ENCODE measurements at places on chromosomes 7 and 10.

DNA sequence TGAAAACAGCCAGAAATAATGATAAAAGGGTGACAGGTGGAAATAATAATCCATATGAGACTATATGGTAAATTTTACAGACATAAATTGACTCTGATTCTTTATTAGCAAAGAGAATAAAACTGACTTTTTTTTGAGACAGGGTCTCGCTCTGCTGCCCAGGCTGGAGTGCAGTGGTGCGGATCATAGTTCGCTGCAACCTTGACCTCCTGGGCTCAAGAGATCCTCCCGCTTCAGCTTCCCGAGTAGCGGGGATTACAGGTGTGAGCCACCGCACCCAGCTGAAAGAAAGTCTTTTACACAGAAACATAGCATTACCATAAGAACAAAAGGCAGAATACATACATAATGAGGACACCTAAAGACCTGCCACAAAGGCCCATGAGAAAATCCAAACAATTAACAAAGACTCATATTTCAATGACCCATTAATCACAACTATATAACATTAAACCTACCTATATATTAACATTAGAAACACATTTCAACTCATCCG, 51.5 kb upstream of the DIP2C start:
- no peak for DNase-seq
- no peaks in the 10 kb centered on the region for H3K4me1 ChIP-seq
- no peak overlapping the region for H3K4me3 ChIP-seq
- peaks cover 11% of the 10 kb centered on the region for H3K27me3 ChIP-seq
- H3K36me3 ChIP-seq, result no peaks in the 10 kb centered on the region

GRCh38 chr10:97825020-97825760, 24.5 kb upstream of the GOLGA7B start:
- no peaks in the 10 kb centered on the region for H3K4me1 ChIP-seq
- DNase-seq, result no peak
- H3K4me3 ChIP-seq, result no peak overlapping the region
- no peaks in the 10 kb centered on the region for H3K27me3 ChIP-seq

- H3K27me3 ChIP-seq, result no peaks in the 10 kb centered on the region
- H3K4me3 ChIP-seq, result no peak overlapping the region
- H3K4me1 ChIP-seq, result no peaks in the 10 kb centered on the region
- no peak for DNase-seq
- H3K36me3 ChIP-seq, result no peaks in the 10 kb centered on the region
Observed at GRCh38 chr10:91683975-91684374, 51.1 kb upstream of the PPP1R3C start.

DNA sequence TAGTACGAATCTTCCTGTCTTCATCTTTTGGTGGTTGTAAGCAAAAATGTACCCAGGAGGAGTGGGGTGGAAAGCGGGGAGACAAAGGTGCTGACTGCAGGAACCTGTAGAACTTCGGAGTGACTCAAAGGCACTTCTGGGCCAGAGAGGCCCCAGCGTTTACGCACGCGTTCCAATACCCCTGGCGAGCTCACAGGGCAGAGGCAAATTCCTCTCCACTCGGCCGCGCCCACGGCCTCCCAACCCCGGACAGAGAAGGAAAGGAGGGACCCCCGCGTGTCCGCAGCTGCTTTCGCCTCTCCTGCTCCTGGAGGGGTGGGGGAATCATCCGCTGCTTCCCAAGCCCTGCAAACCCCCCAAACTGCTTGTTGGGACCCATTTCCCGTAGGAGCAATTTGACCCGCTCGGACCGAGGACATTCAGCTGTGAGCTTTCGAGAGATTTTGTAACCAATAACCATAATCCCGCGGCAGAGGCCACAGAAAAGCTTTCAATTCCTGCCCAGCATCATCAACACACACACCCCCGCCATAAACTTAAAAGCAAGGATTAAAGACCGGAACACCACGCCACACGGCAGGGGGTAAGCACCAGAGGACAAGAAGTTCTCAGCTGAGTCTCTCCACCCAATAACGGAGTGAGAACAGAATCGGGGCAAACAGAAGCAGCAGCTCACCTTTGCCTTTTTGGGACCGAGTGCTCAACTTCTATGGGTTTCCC, 2.3 kb downstream of the IGF2BP3 start:
- peaks cover 52% of the 10 kb centered on the region for H3K27me3 ChIP-seq
- H3K4me3 ChIP-seq, result peak overlapping the region; percentile 87
- no peaks in the 10 kb centered on the region for H3K36me3 ChIP-seq
- peak overlapping the region; percentile 68 for H3K27ac ChIP-seq
